ENCODE measurements at places on chromosomes 2 and 18.

GRCh38 chr2:5042666-5043440 lies 649.3 kb upstream of the SOX11 start:
- no peak for DNase-seq

GRCh38 chr2:65765376-65765775 lies 333.0 kb upstream of the SPRED2 start:
- DNase-seq, result no peak

DNA sequence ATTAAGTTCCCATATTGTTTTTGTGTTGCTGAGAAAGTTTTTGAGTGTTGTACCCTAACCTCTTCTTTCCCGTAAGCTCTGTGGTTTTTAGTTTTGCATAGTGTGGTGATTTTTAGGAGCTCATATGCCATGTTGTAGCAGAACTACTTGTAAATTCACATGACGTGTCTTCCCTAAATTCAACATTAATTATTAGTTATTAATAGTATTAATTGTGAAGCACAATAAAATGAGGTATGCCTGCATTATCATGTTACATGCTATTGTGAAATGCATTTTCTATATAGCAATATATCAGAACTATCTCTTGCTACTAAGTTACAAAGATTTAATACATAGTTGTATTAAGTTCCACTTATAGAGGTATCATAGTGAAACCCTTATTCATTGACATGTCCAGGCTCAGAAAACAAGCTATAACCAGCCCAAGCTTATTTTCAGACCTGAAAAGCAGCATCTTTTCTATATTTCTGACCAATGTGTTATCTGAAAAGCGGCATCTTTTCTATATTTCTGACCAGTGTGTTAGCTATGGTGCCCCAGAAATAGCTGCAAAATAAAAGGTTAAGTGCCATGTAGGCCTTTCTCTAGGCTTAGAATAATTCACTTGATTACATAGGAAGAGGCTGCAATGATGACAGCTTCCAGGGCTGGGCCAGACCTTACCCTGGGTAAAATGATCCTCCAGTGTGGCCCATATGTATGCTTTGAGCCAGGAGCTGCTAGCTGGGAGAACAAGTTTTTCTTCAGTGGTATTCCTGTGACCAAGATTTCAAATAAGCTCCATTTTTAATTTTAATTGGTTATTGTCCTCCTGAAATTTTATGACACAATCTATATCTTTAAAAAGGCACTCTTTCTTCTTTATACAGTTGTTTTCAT lies 21.6 kb downstream of the EPAS1 start:
- no peak for DNase-seq

DNA sequence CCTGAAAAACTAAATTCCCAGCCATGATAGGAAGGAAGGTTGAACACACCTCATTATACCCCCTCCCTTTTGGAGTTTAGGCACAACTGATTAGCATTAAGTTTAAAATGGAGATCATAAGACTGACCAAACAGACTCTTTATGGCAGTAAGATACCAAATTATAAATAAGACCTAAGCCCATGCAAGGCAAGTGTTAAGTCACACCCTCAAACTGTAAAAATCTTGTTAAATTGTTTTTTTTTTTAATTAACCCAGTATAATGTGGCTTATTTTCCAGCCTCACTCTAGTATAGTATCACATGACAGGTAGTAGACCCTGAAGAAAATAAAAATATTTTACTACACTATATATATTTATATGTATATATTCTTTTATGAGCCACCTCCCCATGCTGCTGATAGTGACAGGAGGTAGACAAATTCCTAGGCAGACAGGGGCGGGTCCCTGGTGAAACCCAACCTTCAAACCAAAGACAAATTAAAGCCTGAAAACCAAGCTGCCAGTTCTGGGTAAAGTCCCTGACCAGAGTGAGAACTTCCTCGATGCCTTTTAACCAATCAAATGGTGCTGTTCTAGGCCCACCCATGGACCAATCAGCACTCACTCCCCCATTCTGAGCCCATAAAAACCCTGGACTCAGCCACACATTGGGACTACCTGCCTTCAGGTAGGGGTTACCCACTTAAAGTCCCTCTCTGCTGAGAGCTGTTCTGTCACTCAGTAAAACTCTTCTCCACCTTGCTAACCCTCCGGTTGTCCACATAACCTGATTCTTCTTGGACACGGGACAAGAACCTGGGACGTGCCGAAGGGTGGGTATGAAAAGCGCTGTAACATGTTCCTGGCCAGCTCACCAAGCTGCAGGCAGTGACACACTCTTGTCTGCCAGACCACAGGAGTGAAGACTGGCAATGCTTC lies 123.9 kb upstream of the B3GNT2 start:
- DNase-seq, result no peak
